HTR-8/SVneo (cell line): ENCODE measurements at places on chromosomes 3 and 15.

DNA sequence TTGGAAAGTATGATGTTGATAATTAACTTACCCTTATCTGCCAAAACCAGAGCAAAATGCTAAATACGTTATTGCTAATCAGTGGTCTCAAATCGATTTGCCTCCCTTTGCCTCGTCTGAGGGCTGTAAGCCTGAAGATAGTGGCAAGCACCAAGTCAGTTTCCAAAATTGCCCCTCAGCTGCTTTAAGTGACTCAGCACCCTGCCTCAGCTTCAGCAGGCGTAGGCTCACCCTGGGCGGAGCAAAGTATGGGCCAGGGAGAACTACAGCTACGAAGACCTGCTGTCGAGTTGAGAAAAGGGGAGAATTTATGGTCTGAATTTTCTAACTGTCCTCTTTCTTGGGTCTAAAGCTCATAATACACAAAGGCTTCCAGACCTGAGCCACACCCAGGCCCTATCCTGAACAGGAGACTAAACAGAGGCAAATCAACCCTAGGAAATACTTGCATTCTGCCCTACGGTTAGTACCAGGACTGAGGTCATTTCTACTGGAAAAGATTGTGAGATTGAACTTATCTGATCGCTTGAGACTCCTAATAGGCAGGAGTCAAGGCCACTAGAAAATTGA, 59.7 kb downstream of the DCUN1D1 start:
- DNase-seq, result no peak

- no peak for DNase-seq
Observed at GRCh38 chr15:58257776-58258325, 119.7 kb downstream of the AQP9 start.

GRCh38 chr3:149655826-149656574, 1.8 kb downstream of the WWTR1 start:
- DNase-seq, result no peak

DNA sequence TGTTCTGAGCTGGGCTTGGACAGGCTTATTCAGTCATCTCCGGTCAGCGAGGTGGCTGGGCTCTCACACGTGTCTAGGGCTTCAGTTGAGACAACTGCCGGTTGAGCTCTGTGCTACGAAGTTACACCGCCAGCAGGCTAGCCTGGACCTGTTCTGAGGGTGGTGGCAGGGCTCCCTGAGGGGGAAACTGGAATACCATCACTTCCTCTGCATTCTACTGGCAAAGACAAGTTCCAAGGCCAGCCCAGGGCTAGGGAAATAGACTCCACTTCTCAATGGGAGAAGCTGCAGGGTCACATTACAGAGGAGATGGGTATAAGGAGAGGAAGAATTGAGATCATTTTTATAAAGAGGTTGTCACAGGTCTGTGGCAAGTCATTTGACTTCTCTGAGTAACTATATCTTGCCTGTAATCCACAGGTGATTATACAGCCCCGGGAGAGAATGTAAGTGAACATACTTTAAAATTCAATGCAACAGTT, 106.8 kb upstream of the IL12A start:
- DNase-seq, result peak; percentile 69

- DNase-seq, result no peak
Observed at GRCh38 chr3:130823241-130823884, 70.5 kb upstream of the ATP2C1 start.

DNA sequence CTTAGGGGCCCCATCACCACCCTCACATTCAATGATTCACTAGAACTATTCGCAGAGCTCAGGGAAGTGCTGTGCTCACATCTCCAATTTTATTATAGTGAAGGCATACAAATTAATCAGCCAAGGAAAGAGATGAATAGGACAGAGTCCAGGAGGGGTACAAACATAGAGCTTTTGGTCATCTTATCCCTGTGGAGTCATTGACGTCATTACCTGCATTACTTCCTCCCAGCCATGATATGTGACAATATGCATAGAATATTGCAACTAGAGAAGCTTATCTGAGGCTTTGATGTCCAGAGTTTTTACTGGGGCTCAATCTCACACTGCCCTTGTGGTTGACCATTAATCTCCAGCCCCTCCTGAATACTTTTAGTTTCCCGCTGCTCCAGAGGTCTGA, 1.5 kb downstream of the IQCH start:
- no peak for DNase-seq

DNA sequence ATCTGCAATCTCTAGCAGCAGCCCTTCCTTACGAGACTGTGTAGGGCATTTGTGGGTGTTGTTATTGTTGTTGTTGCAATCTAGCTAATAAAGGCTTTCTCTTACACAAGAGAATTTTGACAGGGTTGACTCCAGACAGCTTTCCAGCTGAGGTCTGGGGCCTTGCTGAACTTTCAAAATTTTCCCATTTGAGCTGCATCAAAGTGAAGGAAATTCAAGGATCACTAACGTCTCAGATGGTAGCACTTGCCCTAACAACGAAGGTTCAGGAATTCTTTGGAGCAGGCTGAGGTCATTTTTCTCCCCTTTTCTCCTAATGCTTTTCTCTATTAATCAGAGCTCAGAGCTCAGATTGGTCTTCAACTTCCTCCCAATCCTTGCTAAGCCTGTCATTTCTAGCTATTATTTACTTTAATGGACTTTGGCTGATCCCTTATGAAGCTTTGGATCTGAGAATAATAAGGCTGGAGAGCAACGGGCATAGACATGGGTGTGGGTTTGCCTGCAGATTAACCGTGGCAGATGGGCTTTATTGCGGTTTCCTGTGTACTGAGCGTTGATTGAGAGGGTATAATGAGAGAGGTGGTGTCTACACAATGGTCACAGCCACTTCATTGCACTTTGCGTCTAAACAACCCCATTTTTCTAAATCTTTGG, 614.0 kb upstream of the AGTR1 start:
- no peak for DNase-seq

- DNase-seq, result peak; percentile 53
Observed at GRCh38 chr3:102006812-102007485, 157.6 kb downstream of the NFKBIZ start.

DNA sequence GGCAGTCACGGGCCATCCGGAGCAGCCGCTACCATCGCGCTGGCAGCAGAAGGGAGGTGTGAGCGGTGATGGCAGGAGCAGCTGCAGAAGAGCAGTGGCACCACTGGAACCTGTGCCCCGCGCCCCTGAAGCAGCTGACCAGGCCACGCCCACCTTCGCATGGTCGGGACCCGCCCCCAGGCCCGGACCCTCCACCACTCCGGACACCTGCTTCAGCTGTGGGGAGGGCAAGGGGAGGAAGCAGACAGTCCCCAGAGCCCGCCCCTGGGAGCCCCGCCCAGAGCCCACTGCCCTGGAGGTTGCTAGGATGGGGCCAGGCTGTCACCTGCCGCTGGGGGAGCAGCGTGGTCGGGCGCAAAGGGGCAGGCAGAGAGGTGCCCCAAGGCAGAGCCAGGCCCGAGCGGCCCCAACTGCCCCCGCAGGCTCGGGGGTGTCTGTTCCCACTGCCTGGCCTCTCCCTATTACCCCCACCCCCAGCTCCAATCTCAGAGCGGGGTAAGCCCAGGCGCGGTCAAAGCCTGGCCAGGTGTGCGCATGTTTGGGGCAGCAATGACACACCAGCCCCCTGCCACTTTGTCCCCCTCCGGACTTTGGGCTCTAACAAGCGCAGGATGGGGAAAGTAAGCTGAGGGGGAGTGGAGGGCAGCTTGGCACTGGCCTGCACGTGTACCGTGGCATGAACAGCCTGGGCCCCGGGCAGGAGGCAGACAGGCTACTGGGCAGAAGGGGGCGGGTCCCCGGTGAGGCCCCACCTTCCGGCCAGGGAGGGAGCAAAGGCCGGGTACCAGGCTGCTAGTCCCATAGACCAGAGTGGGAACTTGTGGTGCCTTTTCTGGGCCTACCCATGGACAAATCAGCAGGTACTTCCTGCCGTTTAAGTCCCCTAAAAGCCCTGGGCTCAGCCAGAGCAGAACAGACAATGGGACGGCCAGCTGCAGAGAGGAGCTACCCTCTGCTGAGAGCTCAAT, 8.7 kb downstream of the SPCS1 start:
- DNase-seq, result no peak

DNA sequence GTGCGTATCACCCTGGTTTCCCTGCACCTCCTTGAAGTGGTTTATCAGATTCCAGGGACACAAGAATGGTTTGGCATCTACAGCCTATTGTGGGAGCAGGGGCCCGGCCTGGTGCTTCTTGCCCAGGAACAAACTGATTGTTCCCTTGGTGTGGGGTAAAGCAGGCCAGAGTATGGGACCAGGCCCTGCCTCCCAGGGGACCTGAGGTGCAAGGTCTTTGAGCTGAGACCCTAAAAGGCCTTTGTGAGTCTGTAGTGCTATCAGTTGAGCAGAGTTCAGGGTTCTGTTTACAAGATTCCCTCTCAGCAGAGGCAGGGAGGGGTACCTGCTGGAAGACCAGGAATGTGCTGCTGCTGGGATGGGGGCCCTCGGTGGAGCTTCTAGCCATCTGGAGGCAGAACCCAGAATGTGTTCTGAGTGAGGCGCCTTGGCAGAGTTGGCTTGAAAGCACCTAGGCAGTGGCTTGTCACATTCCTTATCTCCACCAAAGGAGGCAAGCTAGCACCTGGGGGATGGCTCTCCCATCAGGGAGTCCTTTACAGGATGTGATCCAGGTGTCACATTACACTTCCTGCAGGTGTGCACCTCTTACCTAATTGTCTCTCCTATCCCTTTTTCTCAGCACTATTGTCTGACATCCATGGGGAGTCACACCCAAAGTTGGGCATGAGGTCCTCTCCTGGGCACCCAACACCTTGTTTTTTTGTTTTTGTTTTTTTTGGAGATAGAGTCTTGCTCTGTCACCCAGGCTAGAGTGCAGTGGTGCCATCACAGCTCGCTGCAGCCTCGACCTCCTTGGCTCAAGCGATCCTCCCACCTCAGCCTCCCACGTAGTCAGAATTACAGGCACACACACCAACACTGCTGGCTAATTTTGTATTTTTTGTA, 13.1 kb downstream of the FLNB start:
- no peak for DNase-seq
